ENCODE measurements at places on chromosomes 2 and 18.

GRCh38 chr2:40556739-40557138 lies 104.8 kb upstream of the SLC8A1 start:
- DNase-seq = no peak

DNA sequence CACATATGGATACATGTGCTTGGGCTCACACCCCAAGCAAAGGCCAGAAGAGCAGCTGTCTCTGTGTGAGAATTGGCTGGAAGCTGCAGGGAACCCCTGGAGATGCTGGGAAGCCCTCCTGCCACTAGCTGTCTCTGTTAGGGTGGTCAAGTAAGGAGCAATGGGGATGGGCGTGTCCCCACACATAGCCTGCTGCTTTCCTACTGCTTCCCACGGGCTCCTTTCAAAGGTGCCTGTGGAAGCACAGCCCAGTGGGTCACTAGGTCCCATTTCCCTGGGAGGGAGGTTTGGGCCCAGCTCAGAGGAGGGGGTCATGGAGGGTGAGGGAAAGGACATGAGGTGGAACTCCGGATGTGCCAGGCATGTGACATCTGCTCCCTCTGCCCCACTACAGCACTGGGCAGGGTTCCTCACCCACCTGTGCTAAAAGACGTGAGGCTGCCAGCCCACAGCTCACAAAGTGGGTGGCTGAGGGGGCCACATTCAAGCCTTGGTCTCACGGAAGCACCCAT lies 24.4 kb upstream of the MAL start:
- DNase-seq = no peak

- DNase-seq = no peak
Observed at GRCh38 chr2:126784621-126785020, 114.1 kb upstream of the TEX51 start.

DNA sequence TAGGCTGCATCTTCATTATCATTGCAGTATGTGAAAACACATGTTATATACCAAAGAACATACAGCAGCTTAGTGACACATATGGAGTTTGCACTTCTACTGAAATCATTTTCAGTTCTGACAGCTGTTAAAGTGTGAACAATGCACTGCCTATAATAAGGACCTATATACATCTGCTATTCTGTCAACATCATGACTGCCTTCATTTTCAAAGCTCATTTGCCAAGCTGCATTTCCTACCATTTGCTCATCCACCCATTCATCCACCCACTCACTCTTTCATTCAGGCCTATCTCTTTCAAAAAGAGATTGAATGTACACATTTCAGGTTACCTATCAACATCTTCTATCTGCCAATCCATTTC lies 81.7 kb upstream of the STK17B start:
- no peak for DNase-seq

DNA sequence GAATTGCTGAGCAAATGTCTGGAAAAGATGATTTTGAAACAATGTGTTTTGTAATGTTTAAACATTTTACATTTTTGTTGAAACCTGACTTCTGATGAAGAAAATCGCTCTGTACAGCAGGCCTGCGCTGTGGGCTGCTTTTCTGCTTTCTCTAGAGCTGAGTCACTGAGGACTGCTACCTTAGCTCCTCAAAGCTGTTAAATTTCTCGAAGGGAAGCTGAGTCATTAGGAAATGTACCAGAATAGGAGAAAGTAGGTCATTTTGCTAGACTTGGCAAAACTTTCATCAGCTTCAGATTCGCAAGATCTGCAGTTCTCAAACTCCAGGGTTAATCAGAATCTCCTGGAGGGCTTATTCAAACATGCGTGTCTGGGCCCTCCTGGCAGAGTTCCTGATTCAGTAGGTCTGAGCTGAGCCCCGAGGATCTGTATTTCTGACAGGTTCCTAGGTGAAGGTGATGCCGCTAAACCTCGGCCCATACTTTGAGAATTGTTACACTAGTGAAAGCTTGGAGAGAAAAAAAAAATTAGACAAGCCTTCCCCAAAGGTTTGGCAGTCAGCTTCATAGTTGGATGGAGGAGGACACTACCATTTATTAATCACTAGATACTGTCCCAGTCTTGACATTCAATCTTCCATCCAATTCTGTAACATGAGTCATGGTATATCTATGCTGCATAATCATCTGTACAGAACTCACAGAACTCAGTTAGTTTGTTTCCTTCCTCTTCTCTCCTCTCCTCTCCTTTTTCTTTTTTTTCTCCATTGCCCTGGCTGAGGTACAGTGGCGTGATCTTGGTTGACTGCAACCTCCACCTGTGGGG lies 297.6 kb downstream of the PARD3B start:
- peak; percentile 36 for DNase-seq

DNA sequence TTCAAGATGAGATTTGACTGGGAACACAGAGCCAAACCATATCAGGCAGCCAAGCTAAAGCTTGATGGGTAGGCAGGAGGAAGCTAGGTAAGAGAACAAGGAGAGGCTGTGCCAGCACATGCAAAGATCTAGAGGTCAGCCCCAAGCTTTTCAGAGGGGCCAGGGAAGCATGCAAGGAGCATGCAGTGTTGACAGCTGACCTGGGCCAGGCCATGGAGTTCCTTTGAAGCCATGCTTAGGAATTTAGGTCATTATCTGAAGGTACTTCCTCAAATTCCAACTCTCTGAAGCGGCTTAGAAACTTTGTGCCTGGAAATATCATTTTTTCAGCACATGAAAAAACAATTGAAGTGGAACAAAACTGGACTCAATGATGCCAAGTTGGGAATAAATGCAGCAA lies 130.8 kb downstream of the SPAG16 start:
- DNase-seq = no peak

- DNase-seq = no peak
Observed at GRCh38 chr2:238566001-238566645, 139.4 kb downstream of the ASB1 start.

- no peak for DNase-seq
Observed at GRCh38 chr2:21165350-21165749, 41.6 kb downstream of the TDRD15 start.

GRCh38 chr18:9740071-9740470 lies 32.0 kb downstream of the RAB31 start:
- no peak for DNase-seq

GRCh38 chr2:183172220-183172887 lies 48.1 kb downstream of the NUP35 start:
- no peak for DNase-seq

DNA sequence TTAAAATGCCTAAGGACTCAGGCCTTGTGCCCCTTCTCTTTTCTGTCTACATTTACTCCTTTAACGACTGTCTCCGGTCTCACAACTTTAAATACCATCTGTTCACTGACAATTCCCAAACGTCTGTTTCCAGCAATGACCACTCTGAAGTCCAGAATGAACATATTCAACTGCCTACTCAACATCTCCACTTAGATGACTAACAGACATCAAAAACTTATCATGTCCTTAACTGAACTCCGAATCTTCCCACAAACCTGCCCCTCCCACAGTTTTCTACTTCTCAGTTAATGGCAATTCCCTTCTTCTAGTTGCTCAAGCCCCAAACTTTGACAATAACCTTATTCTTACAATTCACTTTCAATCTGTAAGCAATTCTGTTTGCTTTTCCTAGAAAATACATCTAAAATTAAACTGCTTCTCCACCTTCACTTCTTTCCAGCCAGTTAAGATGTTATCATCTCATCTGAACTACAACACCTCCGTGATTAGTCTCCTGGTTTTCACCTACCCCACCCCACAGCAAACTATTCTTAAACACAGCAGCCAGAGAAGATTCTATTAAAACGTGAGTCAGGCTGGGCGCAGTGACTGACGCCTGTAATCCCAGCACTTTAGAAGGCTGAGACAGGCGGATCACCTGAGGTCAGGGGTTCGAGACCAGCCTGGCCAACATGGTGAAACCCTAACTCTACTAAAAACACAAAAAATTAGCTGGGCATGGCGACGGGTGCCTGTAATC lies 2.8 kb downstream of the C1D start:
- no peak for DNase-seq

GRCh38 chr2:136236019-136236418 lies 118.1 kb upstream of the CXCR4 start:
- DNase-seq = no peak

DNA sequence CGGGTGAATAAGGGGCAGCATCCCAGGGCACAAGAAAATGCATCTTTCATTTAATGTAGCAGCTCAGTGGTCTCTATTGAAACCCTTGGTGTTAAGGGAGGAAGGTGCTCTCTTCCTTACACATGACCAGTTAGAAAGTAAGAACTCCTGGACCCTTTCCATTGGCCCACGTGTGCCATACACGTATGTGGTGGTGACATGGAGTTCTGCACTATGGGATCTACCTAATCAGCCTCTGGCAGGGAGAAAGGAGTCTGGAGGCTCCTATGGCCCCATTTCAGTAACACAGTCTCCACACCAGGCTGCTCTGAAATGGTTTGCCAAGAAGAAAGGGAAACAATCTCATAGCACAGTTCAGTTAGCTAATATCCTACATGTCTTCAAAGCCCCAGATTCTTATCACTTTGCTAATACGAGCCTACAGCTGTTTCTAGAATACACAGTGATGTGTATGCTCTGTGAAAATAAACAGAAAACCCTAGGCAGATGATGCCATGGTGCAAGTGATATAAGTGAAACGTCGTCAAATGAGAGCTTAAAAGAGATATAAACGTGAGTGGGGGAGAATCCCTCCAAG lies 7.0 kb downstream of the EFEMP1 start:
- DNase-seq = no peak

GRCh38 chr2:105538840-105539239 lies 140.0 kb upstream of the FHL2 start:
- no peak for DNase-seq

- DNase-seq = no peak
Observed at GRCh38 chr2:173644146-173644545, 289.5 kb downstream of the CDCA7 start.
